OCI-M1 (cell line): ENCODE measurements at places on chromosomes 2 and 18.

GRCh38 chr2:30693821-30694281, 113.4 kb downstream of the CAPN13 start:
- DNase-seq: no peak

- no peak for DNase-seq
Measured at GRCh38 chr2:118223992-118224894, 136.0 kb downstream of the INSIG2 start.

DNA sequence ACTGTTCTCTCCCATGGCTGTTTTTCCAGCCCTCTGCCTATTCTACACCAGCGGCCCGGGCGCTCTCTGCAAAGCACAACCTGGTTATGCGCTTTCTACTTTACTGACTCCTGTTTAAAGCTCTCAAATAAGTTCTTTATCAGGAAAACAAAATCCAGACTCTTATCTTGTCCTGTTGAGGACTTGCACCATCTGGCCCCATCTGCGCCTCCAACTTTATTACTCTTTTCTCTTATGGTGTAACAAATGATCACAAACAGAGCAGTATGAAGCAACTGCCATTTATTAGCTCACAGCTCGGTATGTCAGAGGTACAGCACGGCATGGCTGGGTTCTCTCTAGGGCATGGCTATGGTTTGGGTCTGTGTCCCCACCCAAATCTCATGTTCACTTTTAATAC, 236.5 kb upstream of the NT5C1B start:
- no peak for DNase-seq

DNA sequence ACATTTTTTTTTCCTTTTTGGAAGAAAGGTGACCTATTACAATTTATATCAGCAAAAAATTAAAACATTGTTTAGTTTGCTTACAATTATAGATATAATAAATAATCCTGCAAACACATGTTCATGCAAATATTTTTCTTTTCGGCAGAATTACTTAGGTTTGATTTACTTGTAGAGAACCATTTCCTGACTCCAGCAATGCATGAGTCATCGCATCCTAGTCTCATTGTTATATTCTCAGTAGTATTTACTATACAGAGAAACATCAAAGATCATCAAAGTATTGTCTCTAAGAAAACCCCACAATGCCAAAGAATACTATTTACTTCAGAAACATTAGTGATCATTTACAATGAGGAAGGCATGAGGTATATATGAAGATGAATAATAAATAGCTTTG, 40.4 kb upstream of the MTIF2 start:
- no peak for DNase-seq

DNA sequence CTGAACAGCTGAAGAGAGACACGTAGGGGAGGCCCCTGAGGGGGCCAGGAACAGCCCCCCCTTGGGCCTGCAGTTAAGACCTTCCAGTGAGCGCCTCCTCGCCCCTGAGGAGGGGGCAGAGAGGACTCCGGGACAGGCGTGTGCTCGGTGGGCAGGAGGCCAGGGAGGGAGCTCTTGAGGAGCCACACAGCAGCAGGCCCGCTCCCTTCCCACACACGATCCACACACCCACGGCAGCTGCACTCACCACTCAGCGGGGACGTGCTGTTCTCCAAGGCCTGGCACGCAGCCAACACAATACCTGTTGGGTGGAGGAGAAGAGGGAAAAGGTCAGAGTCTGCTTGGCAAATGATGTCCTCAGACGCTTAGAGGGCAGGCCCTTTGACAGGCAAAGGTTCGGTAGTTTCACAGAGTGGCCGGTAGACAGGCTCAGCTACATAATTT, 39.0 kb downstream of the TGFA start:
- no peak for DNase-seq

DNA sequence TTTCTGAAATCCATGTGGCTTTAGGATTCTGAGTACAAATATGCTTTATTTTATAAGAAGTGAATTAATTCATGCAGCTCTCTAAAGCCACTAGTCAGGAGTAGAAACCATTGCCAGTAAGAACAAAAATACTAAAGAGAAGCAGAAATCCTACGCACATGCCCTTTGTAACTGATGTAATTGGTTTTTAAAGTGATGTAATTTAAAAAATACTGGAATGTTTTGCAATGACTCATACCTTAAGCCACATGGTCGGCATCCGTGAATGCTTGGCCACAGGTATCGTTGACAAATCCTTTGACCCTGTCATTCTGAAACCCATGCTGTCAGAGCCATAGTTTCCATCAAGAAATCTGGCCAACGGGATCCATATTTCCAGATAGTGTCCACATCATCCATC, 213.3 kb downstream of the ACKR3 start:
- no peak for DNase-seq

GRCh38 chr2:30262716-30263309, 31.5 kb downstream of the LBH start:
- no peak for DNase-seq

GRCh38 chr2:43327119-43327518, 100.7 kb upstream of the ZFP36L2 start:
- peak; percentile 50 for DNase-seq

GRCh38 chr2:127451981-127452380, 33.8 kb downstream of the PROC start:
- DNase-seq: no peak

DNA sequence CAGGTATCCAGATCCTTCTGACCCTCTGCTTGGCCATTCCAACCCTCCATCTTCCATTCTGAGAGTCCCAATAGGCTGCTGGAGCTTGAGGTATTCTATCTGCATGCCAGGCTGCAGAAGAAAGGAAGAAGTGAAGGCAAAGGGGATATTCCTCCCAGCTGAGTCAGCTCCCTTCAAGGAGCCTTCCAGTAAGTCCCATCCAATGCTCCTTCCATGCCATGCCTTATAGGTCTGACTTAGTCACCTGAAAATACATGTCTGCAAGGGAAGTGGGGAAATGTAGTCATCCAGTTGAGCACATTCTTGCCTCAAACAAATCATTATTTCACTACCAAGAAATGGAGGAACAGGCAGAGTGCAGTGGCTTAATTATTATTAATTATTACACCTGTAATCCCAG, 464.6 kb downstream of the CNTNAP5 start:
- DNase-seq: no peak
